ENCODE measurements at places on chromosomes 2 and 18. TPM values are rescaled to one million over a fixed set of nuclear protein-coding genes. Genes with fewer than 3 reads are reported as not detected.

DNA sequence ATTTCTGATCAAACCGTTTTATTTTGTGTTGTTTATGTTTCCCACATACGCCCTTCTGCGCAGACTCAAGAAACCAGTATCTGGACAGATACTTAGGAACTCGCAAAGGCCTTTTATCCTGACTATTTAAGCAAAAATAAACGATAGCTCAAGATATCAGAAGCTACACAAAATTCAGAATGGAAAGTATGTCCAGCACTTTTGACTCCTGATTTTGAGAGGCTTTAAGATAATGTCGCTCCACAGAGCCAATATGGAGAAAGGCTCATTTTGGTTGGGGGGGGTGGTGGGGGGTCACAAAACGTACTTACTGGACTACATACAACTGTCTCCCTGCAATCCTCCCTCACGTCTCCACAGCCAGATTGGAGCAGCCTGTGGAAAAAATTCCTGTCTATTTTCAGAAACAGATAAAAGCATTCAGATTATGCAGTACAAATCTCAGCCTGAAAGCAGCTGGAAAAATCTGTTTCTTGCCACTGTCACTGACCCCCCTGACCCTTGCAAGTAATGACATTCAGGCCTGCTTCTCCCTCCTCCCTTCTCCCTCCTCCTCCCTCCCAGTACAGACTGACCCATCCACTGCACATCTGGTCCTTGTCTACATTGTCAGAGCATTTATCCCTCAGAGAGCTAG lies 34.9 kb upstream of the LCLAT1 start:
- H3K4me3 ChIP-seq, result no peak overlapping the region
- H3K36me3 ChIP-seq, result no peaks in the 10 kb centered on the region
- no peaks in the 10 kb centered on the region for H3K27me3 ChIP-seq
- peaks cover 17% of the 10 kb centered on the region for H3K4me1 ChIP-seq
- H3K27ac ChIP-seq, result no peak overlapping the region

DNA sequence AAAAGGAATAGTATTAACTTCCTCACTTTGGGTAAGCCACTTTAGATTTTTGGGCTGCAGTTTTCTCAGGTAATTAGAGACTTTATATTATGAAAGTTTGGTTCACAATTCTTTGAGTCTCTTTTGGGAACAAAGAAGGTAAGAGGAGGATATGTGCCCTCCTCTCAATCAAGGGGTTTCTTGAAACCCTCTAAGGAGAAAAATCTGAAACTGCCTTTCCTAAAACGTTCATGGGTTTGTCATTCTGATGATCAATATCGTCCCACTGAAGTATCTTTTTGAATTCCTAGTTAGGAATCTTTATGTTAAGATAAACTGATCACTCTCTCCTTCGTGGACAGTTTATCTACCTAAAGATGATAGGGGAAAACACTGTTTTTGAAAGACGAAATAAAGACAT lies 42.4 kb upstream of the AKAIN1 start:
- H3K4me1 ChIP-seq, result peaks cover 9% of the 10 kb centered on the region
- H3K36me3 ChIP-seq, result no peaks in the 10 kb centered on the region
- peak overlapping the region; percentile 98 for H3K4me3 ChIP-seq
- H3K27me3 ChIP-seq, result no peaks in the 10 kb centered on the region

Gene ZSWIM2
- not detected for total RNA-seq

DNA sequence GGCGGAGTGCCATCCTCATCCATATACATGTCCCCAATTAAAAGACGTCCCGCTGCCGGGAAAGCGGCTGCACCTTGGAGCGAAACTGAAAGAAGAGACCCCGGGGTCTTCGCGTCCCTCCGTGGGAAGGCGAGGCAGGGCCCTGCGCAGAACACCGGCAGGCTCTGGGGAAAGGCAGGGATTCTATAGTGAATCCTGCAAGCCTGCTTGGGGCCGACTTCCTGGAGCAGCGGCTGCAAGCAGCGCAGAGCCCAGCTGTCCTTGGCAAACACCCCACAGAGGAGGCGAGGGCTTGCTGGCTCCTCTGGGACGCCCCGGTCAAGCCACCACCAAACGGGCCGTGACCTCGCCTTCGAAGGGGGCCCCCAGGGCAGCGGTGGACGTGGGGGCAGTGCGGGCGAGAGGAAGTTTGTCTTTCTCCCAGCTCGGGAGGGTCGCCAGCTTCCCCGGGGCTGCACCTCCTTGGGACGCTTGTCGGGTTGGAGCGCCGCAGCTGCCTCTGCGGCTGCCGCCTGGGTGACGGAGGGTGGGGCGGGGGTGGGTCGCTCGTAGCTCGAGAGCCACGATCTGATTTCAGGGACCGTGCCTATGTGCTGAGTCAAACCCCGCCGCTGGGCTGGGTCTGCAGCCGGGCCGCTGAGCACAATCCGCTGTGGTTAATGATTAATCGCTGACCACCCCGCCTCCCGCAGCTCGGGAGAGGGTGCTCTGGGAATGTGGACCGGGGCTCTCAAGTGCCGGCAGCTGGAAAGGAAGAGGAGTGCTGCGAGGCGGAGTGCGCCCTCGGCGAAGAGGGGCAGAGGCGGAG lies 486 bp upstream of the GPR39 start:
- DNase-seq, result peak; percentile 97
- H3K36me3 ChIP-seq, result no peaks in the 10 kb centered on the region
- H3K27me3 ChIP-seq, result no peaks in the 10 kb centered on the region
- peaks cover 48% of the 10 kb centered on the region for H3K4me1 ChIP-seq
